ENCODE measurements at places on chromosomes 6 and 20.

- no peak for DNase-seq
These were observed 424.8 kb downstream of the QKI start for GRCh38 chr6:163839296-163839695.

DNA sequence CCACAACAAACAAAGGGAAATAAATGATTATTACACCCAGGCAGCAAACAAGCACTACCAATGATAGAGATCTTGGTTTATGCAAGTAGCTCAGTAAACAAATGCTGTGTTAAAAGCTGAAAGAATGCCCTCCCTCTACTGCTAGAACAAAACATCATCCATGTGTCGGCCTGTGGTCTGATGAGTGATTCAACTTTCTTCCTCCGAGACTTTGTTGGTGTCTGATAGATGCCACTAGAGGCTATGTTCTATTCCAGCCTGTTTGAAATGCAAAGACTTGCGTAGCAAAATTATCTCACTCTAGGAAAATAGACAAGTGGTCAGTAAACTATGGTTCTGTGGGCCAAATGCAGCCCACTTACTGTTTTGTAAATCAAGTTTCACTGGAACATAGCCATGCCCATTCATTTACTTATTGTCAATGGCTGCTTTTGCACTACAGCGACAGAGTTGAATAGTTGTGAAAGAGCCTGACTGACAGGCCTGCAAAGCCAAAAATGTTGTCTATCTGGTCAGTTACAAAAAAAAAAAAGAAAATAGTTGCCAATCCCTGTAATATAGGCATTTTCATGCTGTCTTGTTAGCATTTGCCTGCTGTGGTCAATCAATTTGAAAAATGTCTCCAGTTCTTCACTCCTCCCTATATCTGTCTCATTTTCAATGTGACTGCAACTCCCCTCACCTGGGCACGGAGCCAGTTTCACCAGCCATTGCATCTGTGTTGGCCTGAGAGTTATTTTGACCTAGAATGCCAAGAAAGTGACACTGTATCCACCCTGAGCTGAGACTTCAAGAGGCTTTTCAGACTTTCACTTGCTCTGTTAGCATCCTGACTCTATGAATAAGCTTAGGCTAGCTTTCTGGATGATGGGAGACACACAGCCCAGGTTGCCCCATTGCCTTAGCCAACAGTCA is 544.6 kb upstream of the BTBD3 start:
- DNase-seq: no peak

DNA sequence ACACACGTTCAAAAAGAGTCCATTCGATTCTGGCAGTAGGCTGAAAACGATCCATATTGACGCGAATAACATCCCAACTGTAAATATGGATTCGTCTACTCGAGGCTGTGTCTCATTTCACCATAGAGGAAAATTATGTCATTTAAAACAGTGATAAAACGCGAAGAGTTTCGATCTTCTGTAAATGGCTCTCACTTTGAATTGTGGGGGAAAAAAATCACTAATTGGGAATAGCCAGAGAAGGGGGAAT is 845 bp upstream of the MARCKS start:
- no peak for DNase-seq

DNA sequence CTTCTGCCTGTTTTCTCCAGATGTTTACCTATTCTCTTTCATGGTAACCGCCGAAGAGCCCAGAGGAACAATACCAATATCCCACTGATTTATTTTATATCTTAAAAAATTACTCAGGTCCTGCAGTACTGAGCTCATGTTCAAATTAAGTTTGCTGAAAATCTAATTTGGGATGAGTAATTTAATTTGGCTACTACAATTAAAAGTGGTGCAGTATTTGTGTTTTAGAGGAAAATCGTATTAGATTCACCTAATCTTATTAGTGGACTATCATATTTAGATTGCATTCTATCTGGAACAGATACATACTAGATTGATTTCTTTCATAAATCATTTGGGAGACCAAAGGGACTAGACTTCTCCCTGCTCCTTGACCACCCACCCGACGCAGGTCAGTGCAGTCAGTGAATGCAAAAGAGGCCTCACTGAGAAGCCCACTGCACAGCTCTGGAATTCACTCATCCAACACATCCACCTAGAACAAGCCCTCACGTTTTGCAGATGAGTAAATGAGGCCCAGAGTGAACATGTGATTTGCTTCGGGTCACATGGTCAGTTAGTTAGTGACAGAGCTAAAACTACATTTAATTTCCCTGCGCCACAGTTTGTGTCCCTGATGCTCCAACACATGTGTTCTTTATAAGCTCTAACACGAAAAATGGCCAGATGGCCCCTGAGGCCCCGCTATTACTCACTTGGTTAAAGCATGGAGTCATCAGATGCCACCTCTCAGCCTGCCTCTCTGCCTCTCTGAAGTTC is 101.8 kb downstream of the TRERF1 start:
- no peak for DNase-seq

GRCh38 chr6:89758830-89759229 is 60.8 kb downstream of the MDN1 start:
- DNase-seq: no peak

- DNase-seq: no peak
These were observed 26.7 kb downstream of the MDN1 start for GRCh38 chr6:89792881-89793280.

- no peak for DNase-seq
These were observed 122.5 kb upstream of the TAB2 start for GRCh38 chr6:149194820-149195558.

DNA sequence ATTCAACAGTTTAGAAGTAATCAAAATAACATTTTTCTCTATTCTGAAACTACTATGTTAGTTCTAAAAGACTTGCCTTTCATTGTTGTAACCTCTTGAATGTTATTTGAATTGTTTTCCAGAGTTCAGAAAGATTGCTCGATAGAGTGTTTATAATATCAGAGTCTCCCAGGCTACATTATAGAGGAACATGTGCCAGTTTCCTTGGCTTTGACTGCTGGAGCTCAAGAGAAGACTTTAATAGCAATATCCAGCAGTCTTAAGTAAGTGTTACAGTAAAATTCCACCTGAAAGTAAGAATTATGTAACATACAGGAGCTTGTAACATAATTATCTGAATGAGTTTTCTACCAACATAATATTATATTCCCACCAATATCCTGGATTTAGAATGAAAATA is 991.8 kb upstream of the ADGRB3 start:
- DNase-seq: no peak

DNA sequence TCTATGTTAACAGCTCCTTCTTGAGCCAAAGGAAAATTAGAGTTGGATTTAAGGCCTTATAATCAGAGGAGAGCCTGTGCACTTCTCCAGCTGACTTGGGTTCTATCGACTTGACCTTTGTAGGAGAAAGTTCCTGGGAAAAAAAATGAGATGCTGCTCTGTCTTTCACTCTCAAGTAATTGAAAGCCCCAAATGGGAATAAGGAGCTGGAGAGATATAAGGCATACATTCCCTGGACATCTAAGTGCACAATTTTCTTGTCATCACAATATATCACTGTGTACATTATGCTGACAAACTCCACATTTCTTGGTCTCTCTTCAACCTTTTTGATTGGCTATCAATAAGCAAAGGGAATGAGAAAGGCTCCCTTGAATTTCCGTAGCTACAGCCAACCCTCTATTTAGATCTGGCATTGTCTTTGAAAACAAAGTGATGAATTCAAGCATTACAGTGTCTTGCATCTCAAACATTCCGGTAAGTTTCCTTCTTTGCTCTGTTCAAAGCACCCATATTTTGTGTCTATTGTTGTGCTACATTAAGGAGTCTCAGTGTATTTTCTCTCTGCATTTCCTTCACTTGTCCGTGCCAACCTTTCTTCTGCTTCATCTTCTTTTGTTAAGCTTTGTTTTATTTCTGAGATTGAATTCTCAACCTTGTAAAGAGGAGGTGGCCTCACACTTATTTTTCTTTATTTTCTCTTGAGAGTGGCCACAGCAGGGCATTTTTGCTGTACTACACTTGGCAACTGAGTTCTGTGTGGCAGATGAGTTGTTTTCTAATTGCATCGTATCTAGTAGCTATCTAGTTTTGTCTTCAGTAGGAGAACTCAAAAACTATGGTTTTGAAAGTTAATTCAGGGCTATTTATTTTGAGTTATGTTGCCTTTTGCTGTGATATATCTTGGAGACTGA is 450.3 kb upstream of the MAN1A1 start:
- DNase-seq: no peak

DNA sequence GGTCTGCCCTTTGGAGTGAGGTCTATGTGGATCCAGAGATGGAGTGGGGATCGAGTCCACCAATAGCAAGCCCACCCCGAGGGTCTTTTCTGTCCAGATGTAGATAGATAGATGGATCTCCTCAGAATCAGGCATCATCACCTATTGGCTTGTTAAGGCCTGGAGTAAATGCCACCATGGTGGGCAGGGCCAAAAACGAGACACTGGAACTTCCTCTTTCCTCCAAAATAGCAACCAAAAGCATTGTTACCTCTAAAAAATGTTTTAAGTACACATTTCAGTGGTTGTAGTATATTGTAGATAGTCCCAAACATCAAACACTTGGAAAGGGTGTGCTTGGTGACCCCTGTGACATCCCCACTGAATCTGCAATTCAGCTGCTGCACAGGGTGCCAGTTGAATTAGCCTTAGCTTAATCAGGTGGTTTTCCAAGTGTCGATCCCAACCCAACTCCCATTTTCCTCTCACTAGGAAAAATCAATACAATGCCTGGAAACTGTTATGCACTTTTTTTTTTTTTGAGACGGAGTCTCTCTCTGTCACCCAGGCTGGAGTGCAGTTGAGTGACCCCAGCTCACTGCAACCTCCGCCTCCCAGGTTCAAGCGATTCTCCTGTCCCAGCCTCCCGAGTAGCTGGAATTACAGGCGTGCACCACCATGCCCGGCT is 35.0 kb upstream of the NELFCD start:
- DNase-seq: no peak

DNA sequence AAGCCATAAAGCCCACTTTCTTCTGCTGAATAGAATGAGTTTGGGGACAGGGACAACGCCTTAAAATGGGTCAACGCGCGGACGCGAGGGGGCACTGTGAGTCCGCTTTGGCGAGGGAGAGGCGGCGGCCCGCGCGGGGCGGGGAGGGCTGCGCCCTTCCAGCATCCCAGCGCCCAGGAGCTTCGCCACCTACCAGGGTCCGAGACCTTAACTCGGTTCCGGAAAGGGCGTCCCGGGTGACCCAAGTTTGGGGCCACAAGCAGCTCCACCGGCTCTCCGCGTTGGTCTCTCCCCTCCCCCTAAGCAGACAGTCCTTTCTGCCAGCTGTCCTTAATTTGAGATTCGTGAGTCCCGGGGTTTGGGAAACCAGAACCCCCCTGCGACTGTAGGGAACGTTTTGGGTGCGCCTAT is 1.8 kb upstream of the SAMD5 start:
- DNase-seq: no peak
